Fibroblast of the aortic adventitia (primary cell): ENCODE measurements at places on chromosomes 4 and X. TPM values are rescaled to one million over a fixed set of nuclear protein-coding genes. Genes with fewer than 3 reads are reported as not detected.

Gene NKX6-1
- total RNA-seq = 0.18 TPM in 1 of 2 replicates, not detected in the other

Gene PARM1
- total RNA-seq = 0.63 and 1.5 TPM in 2 replicates

Gene CTAG1B
- total RNA-seq = not detected in 2 replicates

Gene GPR119
- not detected in 2 replicates for total RNA-seq

Gene RNF212
- total RNA-seq = 2.8 and 6.9 TPM in 2 replicates

Gene CSAG3
- not detected in 2 replicates for total RNA-seq
